ENCODE measurements at places on chromosomes 12 and 14. TPM values are rescaled to one million over a fixed set of nuclear protein-coding genes. Genes with fewer than 3 reads are reported as not detected.

- H3K4me1 ChIP-seq: no peaks in the 10 kb centered on the region
Measured at GRCh38 chr14:73262427-73263183, 25.3 kb downstream of the PAPLN start.

- H3K4me1 ChIP-seq: peaks cover 7% of the 10 kb centered on the region
- no peak overlapping the region for H3K27ac ChIP-seq
- no peaks in the 10 kb centered on the region for H3K27me3 ChIP-seq
Measured at GRCh38 chr12:65152596-65152995, 16.8 kb upstream of the LEMD3 start.

GRCh38 chr14:93007225-93007997 lies 84.5 kb downstream of the CHGA start:
- no peak for DNase-seq
- no peaks in the 10 kb centered on the region for H3K27me3 ChIP-seq
- no peak overlapping the region for H3K4me3 ChIP-seq
- H3K27ac ChIP-seq: no peak overlapping the region
- H3K4me1 ChIP-seq: no peaks in the 10 kb centered on the region
- H3K36me3 ChIP-seq: no peaks in the 10 kb centered on the region

DNA sequence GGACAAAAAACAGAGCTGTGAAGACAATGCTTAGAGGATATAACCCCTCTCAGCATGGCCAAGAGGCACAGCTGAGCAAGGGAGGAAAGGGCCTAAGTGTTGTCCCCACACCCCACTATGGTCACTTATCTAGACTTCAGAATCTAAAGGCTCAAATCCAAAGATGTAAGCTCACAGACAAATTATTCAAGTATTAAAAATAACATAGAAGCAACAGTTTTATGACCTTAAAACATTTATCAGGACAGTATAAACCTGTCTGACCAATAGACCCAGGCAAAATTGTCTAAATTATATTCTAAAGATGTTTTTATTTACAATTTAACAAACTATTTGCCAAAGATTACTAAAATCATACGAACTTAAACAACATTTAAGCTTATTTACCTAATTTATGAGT lies 28.1 kb upstream of the PRICKLE1 start:
- no peaks in the 10 kb centered on the region for H3K36me3 ChIP-seq
- H3K27me3 ChIP-seq: no peaks in the 10 kb centered on the region
- H3K27ac ChIP-seq: no peak overlapping the region
- DNase-seq: peak; percentile 28
- no peak overlapping the region for H3K4me3 ChIP-seq

DNA sequence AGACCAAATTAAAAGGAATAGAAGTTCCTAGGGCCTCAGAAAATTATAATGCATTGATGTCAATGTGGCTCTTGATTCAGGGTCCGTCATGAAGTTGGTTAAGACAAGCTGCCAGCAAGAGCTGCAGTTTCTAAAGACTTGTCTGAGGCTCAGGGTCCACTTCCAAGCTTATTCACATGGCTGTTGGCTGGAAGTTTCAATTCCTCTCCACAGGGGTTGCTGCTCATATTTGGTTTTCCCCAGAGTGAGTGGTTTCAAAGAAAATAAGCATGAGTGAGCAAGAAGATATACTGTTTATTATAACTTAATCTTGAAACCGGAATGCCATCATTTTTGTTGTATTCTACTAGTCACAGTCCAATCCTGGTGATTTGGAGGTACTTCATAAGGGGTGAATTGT lies 1247.4 kb downstream of the LRFN5 start:
- H3K4me1 ChIP-seq: no peaks in the 10 kb centered on the region
- DNase-seq: no peak
- no peak overlapping the region for H3K27ac ChIP-seq
- no peaks in the 10 kb centered on the region for H3K27me3 ChIP-seq

DNA sequence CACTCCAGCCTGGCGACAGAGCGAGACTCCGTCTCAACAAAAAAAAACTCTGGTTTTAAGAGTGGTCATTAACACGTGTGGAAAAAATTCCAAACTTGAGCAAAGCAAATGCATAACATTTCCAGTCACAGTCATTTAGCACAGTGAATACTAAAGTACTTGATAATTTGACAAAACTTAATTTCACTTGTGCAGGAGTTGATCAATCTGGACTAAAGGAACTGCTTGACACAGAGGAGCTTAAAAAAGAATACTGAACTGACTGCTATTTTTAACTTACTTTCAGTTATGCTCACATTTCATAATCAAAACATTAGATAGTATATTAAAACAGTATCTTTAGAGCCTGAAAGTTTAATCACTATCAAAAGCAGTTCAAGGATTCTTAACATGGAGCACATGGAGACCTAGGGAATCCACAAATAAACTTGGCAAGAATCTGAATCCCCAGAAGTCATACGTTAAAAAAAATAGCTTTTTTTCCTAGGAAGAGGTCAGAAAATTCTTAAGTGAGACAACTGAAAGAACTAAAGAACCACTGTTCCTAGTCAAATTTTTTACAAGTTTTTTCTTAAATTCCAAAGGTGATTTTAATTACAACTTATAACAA lies 7.4 kb downstream of the UBE2N start:
- no peak for DNase-seq
- no peaks in the 10 kb centered on the region for H3K27me3 ChIP-seq
- H3K36me3 ChIP-seq: no peaks in the 10 kb centered on the region
- H3K4me1 ChIP-seq: peaks cover under 1% of the 10 kb centered on the region
- H3K27ac ChIP-seq: no peak overlapping the region
- H3K4me3 ChIP-seq: no peak overlapping the region

DNA sequence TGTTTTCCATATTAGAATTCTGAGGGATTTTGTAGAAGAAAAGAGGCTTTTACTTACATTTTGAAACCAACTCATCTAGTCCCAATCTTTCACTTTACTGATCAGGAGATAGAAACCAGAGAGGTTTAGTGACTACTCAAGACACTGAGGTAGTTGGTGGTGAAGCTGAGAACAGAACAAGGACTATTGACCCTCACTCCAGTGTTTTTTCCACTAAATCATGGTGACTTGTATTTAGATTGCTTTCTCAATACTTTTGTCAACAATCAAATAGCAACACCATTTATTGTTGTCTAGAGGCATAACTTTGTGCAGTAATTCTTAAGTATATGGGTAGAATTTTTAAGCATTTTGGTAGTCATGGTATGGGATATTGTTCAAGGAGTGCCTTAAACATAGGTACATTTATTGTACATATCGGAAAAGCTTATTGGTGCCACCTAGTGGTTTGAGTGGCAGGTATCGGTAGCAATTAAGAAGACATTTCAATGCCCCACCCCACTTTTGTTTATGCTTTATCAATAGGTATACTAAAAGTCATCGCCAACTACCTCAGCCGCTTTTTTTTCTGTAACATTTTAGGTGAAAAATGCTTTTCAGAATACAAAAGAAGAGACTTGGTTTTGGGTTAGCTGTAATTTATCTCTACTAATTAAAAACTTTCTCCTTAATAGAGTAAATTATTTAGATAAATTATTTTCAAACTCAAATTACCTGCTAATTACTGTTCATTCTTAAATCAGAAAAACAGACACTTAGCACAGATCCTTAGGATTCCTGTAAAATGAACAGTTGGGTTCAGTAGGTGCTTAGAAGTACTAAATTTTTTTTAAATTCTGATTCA lies 47.3 kb upstream of the PAWR start:
- no peaks in the 10 kb centered on the region for H3K4me1 ChIP-seq
- DNase-seq: peak; percentile 80
- H3K27me3 ChIP-seq: no peaks in the 10 kb centered on the region
- no peak overlapping the region for H3K4me3 ChIP-seq

DNA sequence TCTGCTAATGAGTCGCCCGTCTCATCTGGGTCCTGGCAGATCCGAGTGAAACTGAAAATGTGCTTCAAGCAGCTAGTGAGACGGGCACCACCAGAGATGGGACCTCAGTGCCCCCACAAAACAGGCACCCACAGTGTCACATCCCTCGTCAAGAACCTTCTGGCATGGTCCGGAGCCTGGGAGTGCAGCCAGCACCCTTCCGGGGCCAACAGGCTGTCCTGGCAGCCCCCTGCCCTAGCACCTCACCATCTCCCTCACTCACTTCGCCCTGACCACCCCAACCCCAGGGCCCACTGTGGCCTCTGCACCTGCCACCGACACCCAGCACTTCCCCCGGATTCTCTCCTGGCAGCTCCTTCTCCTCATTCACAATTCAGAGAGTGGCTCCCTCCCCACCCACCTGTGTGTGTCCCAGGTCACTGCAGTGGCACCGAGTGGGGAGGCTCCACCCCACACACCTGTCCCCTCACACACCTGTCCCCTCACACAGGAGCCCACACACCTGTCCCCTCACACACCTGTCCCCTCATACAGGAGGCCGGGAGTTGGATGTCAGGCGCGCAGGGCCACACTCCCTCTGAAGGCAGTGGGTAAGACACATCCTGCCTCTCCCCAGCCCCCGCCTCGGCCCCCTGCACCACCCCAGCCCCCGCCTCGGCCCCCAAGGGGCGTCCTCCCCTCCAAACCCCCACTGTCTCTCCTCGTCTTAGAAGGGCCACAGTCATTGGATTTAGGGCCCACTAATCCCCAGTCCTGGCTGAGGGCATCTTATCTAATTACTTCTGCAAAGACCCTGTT lies 7.9 kb downstream of the GALNT9 start:
- no peaks in the 10 kb centered on the region for H3K4me1 ChIP-seq
- no peak for DNase-seq
- H3K36me3 ChIP-seq: no peaks in the 10 kb centered on the region
- no peak overlapping the region for H3K27ac ChIP-seq

DNA sequence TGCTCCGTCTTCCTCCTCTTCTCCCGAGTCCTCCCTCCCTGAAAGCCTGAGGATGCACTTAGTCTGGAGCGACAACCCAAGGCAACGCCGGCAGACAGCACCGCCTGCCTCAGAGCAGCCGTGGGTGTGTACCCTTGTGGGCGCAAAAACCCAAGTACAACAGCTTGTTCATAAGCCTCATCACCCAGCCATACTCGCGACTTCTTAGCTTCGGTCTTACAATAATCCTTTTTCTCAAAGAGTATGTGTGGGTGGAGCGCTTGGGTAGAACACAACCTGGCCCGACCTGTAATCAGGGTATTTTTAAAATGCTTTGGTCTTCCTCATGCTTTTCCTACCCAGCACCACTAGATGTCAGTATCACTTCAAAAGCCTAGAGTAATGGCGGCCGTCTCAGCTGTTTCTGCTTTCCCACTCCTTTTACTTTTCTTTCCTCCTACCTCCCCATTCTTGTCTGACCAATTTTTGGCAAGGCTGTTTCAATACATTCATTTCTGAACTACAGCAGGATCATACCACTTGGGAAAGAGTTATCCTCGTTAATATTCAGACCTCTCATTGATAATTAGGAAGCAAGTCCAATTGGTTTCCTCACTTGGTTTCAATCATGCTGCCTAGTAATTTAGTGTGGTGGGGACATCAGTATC lies 198.9 kb downstream of the EPS8 start:
- H3K4me1 ChIP-seq: peaks cover 6% of the 10 kb centered on the region
- peak; percentile 70 for DNase-seq
- H3K27ac ChIP-seq: no peak overlapping the region
- peaks cover 5% of the 10 kb centered on the region for H3K27me3 ChIP-seq

DNA sequence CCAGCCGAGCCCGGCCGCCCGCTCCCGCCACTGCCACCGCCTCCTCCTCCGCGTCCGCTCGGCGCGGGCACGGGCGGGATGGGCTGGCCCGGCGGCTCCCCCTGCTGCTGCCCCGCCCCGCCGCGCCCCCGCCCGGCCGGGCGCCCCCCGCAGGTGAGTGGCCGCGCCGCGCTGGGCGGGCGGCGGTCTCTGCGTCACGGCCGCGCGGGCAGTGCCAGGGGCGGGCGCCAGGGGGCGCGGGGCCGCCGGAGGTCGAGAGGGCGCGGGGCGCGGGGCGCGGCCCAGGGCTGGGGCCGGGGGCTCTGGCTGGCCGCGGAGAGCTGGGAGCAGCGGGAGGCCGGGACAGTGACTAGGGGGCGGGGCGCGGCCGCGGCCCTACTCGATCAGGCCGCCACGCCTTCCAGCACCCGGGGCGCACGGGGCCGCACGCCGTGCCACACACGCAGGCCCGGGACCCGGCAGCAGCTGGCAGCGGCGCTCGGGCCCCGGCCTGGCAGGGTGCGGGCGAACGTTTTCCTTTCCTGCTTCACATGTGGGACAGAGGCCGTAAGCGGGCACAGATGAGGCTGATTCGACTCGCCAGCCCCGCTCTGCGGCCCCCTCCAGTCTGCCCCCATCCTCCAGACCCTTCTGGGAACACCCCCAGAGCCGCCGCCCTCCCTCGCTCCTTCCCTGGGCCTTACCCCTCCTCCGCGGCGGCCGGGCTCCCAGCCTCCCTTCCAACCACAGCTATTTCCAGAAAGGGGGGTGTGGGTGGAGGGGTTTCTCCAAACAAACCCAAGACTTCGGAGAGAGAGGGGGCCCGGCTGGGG lies 2.4 kb upstream of the TNS2 start:
- peaks cover 52% of the 10 kb centered on the region for H3K4me1 ChIP-seq
- H3K4me3 ChIP-seq: no peak overlapping the region
- peak overlapping the region; percentile 26 for H3K27ac ChIP-seq
- DNase-seq: peak; percentile 32

GRCh38 chr12:3456809-3457208 lies 34.2 kb upstream of the PRMT8 start:
- no peaks in the 10 kb centered on the region for H3K36me3 ChIP-seq
- DNase-seq: no peak
- H3K4me1 ChIP-seq: no peaks in the 10 kb centered on the region
- no peak overlapping the region for H3K27ac ChIP-seq
- no peaks in the 10 kb centered on the region for H3K27me3 ChIP-seq

GRCh38 chr12:25670076-25671055 lies 117.3 kb upstream of the LMNTD1 start:
- DNase-seq: no peak
- no peak overlapping the region for H3K4me3 ChIP-seq
- H3K27ac ChIP-seq: no peak overlapping the region
- H3K4me1 ChIP-seq: no peaks in the 10 kb centered on the region

DNA sequence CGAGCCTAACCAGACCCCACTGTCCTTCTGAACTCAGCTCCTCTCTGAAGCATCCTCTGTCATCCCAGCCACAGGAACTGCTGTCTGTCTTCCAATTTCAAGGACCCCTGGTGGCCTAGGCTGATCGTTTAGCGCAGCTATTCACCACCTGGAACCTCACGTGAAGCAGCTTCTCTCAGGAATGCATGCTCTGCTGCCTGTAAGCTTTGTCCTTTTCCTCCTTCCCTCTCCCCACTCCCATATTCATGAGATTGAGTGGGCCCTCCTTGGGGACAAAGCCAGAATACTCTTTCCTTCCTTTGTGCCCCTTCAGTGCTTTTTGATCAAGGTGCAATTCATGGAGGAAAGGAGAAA lies 17.2 kb downstream of the DPF3 start:
- H3K27ac ChIP-seq: no peak overlapping the region
- H3K4me1 ChIP-seq: no peaks in the 10 kb centered on the region
- no peak overlapping the region for H3K4me3 ChIP-seq
- H3K27me3 ChIP-seq: no peaks in the 10 kb centered on the region

The LYZ gene
- polyA plus RNA-seq: not detected

The GPHB5 gene
- polyA plus RNA-seq: not detected

The SMCO2 gene
- 0.33 TPM for polyA plus RNA-seq

The C14orf180 gene
- polyA plus RNA-seq: not detected

The FAM90A1 gene
- polyA plus RNA-seq: 0.13 TPM

The GPRC5D gene
- not detected for polyA plus RNA-seq

The SMARCC2 gene
- polyA plus RNA-seq: 51.1 TPM

The BBS10 gene
- polyA plus RNA-seq: 3.4 TPM

The FZD10 gene
- polyA plus RNA-seq: not detected

The ANO2 gene
- 15.4 TPM for polyA plus RNA-seq
